Amniotic stem cell (primary cell): ENCODE measurements at places on chromosomes 16 and 17.

DNA sequence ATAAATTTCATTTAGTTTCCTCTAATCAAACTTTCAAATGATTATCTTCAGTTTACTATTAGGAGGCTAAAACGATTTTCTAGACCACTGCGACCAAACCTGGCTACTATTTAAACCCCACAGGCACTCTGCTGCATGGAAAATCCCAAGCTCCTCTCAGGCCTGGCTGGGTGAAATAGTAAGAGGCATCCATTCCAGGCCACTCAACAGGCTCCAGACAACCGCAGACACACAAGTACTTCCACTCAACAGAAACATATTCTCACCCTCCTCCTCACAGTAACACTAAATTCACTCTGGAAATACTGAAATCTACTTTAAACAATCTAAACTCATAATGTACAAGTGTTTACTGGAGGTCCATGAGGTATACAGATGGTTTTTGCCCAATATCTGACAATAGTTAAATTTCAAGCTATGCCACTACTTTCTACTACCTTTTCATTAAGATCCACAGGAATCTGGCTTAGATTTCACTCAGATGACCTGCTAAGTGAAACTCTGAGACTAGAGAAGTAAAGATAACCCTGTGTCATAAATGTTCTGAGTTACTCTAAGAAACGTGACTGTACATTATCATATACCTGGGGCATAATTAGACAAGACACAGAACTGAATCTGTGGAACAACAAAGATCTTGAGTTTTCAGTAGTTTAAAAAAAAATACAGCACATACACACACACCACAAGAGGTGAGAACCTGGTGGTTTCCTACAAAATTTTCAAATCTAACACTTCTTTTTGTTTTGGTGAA lies 10.4 kb downstream of the VPS53 start:
- DNase-seq, result no peak

DNA sequence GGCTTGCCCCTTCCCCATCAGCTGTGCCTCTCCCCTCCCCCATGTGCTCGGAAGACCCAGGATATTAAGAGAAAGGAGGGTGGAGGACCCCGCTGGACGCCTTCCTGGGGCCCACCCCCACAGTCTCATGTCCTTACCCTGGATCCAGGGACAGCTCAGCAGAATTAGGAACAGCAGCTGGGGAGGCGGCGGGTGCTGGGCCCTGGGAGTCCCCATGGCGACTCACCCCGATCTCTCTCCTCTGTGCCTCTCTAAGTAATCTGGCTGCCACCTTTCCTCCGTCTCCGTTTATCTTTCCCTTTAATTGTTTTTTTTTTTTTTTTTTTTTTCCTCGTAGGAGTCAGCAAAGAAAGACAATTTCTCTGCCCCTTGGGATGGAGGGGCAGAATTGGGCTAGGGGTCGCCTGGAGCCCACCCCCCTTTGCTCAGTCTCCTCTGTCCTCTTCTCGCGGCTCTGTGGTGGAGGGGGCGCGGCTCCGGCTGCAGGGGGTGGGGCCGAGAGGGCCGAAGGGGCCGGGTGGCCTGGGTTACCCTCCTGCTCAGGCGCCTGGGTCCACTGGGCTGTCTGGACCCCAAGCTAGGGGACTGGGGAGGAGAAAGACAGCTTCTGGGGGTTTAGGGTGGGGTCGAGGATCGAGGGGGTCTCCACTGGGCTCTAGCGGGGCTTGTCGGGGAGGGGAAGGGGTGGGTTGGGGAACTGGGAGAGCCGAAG lies 390 bp downstream of the SEZ6L2 start:
- DNase-seq, result no peak

DNA sequence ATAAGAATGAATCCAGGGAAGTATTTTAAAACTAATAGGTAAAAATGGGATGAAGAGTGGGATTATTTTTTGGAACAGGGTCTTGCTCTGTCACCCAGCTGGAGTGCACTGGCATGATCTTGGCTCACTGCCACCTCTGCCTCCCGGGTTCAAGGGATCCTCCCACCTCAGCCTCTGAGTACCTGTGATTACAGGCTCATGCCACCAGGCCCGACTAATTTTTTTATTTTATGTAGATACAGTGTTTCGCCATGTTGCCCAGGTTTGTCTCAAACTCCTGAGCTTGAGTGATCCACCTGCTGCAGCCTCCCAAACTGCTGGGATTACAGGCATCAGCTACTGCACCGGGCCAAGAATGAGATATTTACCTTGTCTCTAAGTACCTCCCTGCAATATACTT lies 22.1 kb downstream of the NSMCE1 start:
- DNase-seq, result no peak

GRCh38 chr16:2438121-2438520 lies 8.9 kb downstream of the CCNF start:
- no peak for DNase-seq

- DNase-seq, result no peak
Observed at GRCh38 chr16:25009822-25010221, 5.3 kb downstream of the ARHGAP17 start.

GRCh38 chr17:3015890-3016289 lies 47.5 kb downstream of the OR1D5 start:
- DNase-seq, result no peak

GRCh38 chr17:50961282-50962220 lies 95.4 kb upstream of the TOB1 start:
- DNase-seq, result no peak

DNA sequence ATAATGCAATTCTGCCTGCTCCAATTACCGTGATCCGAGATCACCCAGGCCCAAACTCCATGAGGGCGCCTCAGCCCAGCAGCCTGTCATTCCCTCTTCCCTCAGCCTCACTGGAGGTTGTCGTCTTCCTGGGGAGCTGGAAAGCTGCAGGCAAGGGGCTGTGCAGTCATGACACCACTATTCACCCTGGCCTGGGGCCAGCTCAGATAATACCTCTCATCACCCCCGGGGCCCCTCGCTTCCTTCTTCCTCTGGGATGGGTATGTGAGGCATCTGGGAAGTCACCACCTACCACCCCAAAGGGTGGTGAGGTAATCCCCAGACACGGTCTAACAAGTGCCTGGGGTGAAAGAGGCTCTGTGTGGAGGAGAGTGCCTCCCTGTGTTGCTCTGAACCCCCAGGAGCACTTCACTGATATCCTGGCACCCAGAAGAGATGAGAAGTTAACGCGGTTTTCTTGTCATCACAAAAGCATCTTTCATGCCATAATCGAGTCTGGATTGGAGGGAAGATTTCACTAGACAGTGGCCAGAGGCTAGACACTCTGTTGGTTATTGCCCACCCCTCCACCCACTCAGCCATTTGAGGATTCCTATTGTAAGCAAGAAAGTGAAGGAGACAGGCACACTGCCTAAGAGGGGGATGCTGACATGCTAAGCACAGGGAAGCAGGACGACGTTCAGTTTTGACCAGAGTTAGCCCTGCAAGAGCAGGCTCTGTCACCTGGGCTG lies 18.4 kb downstream of the CFAP20 start:
- DNase-seq, result no peak
